ENCODE measurements at places on chromosomes 4 and X.
A peak's percentile ranks its signal among the peaks of the same experiment; 100 is the strongest.

DNA sequence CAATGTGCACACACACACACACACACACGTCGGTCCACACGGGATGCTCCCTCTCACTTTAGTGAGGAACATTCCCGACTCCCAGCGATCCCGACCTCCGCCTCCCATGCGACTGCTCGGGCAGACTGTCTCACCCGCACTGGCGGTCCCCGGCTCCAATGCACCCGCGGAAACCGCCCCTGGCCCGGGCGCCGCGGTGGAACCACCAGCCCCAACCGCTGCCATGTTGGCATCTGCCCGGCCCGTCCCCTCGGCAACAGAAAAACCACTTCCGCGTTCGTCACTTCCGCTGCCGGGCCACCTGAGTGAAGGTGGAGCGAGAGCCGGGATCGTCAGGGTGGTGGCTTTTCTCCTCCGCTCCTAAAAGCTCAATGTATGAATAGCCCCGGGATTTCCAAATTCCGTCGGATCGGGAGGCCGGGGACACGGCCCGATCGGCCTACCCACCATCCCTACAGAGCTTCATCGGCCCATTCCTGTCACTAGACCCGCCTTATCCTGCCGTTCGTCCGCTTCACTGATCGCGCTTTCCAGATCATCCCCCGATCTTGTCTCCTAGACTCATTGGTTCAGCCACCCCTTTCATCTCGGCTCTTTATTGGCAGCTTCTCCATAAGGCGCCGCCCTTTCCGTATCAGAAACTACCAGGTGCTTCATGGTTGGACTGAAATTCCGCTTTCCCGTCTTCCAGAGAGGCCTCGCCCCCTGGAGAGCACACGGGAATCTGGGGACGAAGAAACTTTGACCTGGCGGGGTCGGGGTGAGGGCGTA lies at the start of gene SLC35A2:
Gene SLC35A2, minus strand, starts transcription at position 235 of the 771 bp plus-strand sequence. Its CDS starts 10 bp downstream, at position 225.
- DNase-seq: peak; percentile 80

GRCh38 chrX:54248309-54248708 lies 65.3 kb upstream of the FAM120C start:
- no peak for DNase-seq

DNA sequence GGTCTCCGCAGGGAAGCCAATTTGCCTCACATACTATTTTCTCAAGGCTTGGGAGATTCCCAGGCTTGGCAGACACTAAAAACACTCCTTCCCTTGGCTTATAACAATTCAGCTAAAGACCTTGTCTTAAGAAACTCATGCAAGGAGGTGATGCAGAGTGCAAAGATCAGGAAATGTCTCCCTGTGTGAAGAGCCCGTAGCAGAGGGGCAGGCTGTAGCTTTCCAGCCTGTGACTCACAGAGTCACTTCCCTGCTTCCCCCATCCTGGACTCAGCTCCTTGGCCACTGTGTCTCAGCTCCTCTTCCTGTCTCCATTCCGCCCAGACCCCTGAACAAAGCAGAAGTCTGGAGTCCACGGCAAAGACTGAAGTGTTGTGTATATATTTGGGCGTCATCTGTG lies 56.1 kb downstream of the KDR start:
- DNase-seq: no peak

- no peak for DNase-seq
Observed at GRCh38 chr4:84366907-84367306, 132.2 kb downstream of the NKX6-1 start.

DNA sequence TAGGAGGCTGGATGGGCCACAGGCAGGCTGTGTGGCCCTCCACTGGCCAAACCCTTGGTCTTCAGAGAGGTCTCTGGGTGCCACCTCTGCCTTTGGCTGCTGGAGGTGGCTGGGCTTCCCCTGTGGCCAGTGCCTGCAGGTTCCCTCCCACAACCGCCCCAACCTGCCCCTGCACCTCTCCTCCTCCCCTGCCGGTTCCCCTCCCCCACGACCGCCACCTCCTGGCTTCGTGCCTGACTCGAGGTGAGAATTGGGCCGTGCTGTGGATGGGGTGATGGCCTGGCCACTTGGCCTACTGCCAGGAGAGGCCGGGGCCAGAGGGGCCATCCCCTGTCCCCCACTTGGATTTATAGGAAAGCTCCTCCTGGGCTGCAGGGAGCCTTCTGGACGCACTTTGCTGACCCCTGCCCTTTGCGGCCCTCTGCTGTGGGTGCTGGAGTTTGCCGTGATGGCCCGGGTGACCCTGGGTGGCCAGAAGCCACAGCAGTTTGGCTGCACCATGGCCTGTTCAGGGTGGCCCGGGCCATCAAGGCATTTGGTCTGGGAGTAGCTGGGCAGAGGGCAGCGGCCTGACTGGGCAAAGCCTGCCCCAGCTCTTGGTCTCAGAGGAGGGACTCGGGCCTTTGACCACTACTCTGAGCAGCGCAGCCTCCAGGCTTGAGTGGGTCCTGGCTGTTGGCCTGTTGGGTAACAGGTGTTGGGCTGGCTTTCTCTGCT lies 3.8 kb downstream of the NAT8L start:
- no peak for DNase-seq

DNA sequence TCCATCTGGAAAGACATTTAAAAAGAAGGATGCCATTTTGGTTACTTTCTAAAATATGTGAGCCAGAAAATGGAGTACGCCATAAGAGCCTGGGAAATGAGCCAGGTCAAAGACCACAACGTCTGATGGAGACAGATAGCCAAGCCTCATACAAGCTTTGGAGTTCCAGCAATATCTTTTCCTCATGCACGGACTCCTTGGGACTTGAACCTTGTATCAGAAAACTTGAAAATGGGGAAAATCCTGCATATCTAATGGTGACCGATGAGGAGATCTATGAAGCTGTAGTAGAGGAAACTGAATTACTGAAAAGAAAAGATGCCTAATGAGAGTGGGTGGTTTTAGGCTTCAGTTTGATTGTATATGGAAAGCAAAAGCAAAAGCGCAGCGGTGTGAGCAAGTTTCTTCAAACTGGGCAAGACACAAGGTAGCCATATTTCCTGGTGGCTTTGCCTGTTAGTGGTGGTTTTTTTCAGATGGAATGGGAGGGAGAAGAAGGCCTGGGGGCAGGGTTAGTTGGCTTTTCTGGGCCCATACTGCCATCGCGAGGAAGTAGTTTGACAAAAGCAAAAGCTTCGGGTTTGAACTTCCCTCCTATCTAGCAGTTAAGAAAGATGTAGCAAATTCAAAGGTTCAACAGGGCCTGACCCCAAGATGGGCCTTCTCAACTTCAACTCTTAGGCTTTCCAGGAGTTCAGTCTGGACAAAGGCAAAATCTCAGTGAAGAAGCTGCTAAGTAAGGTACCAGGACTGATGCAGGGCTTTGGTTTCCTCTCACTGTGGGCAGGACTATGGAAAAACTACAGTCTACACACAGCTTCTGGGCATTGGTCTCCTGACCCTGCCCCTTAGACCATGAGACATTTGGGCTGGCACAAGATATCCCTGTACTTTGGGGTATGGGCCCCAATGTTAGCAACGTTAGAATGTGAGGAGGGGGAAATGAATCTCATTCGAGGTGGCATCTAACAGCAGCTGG lies 210.0 kb upstream of the STK26 start:
- peak; percentile 47 for DNase-seq

DNA sequence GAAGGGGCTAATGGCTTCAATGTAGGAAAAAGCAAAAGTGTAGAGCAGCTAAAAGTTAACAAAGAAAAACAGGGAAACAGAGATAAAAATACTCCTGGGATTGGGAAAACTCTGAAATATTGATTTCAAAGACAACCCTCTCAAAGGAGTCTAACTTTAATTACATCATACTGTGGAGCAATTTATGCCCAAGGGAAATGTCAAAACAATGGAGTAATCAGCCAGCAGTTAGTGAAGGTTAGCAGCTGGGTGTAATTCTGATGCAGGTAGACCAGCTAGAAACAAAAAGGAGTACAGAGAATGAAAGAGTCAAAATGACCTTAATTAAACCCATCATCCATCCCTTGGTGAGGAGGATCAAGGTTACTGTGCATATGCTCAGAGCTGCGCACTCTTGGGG lies 169.0 kb downstream of the ADAM29 start:
- DNase-seq: no peak

DNA sequence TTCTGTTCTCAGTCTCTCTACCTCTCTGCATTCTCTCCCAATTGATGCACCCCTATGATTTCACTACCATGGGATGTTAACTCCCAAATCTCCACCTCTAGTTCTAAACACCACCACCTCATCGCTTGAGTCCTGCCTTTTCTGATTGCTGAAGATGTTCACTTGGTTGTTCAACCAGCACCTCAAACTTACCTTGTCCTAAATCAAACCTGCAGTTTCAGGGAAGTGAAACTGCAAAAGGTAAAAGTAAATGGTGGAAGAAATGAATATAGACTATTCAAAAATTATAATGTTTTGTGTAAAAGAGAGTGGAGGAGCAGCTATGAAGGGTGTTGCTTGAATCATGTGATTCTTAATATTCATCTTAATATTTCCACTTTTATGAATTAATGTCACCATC lies 91.0 kb downstream of the PDE5A start:
- DNase-seq: no peak

GRCh38 chrX:48467281-48467761 lies 2.7 kb downstream of the SLC38A5 start:
- DNase-seq: no peak

DNA sequence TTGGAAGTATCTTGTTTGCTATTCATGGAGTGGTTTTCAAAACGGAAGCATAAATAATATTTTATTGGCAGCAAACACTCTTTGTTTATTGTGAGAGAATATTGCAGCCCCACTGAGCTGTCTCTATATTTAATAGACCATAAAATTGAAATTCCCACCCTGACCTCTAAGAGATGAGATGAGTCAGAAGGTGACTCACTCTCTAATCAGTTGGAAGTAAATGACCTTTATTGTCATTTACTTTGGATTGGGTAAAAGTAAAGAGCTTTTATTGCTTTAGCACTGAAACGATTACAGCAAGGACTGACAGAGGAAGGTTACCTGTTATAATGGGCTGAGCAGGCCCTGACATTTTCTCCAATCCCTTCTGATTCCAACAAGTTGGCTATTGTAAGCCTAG lies 55.0 kb downstream of the SYTL5 start:
- no peak for DNase-seq

DNA sequence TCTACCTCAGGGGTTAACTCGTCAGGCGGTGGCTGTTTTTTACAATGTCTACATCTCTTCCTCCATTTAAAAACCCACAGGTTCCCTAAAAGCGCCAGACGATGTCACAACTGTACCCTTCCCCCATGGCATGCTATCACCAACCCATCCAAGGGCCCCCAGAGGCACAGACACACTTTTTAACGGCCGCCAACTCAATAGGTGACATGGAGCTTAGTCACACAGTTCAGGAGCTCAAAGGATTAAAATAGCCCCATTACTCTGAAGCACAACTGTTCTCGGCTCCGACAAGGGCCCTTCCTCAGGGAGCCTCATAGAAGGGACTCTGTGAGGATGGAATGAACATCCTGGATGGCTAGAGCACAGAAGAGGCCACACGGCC lies 12.4 kb downstream of the SH3KBP1 start:
- no peak for DNase-seq

DNA sequence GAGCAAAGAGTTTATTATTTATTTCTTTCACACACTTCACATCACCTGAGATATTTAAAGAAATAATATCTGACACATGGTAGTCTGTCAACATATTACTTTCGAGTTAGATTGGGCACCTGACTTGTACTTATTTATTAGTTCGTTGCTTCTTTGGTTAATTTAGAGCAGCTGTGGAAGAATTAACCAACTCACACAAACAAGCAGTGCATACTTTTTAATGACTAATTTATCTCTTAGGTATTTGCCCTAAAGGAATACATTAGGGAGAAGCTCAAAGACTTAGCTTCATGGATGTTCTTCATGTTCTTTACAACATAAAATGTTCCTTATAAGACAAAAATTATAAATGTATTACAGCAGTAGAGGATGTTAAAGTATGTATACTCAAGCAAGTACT lies 242.9 kb downstream of the ARHGAP24 start:
- no peak for DNase-seq

DNA sequence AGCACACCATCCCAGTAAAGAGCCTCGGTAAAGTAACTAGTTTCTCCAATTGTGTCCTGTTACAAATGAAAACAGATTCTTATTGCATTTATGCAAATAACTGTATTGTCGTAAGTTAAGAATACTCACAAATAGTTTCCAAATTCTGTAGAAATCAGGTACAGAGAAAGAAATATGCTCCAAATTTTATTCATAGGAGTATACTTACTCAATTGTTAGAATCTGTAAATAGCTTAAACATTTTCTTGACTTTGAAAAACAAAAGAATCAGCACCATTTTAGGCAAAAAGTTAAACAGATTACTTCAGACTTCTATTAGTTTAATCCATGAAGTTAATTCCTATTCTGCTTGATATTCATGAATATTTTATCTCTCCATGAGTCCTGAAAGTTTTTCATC lies 10.7 kb downstream of the CNGA1 start:
- no peak for DNase-seq

- no peak for DNase-seq
Observed at GRCh38 chrX:134634691-134635090, 23.6 kb downstream of the PLAC1 start.

GRCh38 chr4:17687237-17687857 lies 72.9 kb downstream of the MED28 start:
- no peak for DNase-seq

GRCh38 chrX:119095936-119096335 lies 23.1 kb downstream of the CT47C1 start:
- no peak for DNase-seq

DNA sequence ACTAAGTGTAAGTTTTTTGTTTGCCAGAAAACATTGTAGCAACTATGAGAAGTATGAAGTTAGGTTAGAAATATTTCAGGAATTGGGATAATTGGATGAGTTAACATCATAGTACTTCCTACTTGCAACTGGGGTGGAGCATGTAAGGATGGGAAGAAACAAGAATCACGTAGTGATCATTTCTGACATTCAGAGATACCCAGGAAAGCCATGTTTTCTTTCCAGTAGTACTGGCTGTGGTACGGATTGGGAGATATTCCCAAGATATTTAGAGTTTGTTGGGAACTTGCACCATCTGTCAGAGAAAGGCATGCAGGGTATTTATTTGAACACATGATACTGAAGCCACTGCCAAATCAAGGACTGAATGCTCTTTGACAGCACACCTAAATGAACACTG lies 87.6 kb upstream of the SLC4A4 start:
- DNase-seq: no peak

DNA sequence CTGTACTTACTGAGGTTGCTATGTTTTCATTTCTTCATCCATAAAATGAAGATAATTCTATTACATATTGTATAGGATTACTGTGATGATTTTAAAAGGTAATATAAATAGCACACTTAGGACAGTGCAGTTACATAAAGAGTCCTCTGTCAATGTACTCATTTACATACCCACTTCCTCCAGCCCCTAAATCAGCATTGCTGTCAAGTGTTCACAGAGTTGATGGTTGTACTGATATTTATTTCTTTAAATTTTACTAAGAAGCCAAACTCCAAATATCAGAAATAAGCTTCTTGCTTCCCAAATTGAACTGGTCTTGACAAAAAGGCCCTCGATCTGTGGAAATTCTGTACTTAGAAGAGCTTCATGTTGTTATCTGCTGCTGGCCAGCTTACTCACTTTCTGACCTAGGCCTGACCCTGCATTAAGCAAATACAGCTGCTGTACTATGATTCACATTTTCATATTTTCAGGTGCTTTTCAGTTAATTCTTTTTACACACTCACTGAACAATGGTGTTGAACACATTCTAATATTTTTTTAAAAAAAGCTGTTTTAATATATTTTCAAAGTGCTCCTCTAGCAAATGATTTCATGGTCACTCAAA lies 259.6 kb downstream of the UNC5C start:
- no peak for DNase-seq

Measured in stimulated activated CD4-positive, alpha-beta T cell treated with anti-CD3 and anti-CD28 coated beads, Interleukin-15, amount 100 ng/mL, for 48 hours (primary cell).